ENCODE measurements at places on chromosomes 16 and 17.
A peak's percentile ranks its signal among the peaks of the same experiment; 100 is the strongest.

DNA sequence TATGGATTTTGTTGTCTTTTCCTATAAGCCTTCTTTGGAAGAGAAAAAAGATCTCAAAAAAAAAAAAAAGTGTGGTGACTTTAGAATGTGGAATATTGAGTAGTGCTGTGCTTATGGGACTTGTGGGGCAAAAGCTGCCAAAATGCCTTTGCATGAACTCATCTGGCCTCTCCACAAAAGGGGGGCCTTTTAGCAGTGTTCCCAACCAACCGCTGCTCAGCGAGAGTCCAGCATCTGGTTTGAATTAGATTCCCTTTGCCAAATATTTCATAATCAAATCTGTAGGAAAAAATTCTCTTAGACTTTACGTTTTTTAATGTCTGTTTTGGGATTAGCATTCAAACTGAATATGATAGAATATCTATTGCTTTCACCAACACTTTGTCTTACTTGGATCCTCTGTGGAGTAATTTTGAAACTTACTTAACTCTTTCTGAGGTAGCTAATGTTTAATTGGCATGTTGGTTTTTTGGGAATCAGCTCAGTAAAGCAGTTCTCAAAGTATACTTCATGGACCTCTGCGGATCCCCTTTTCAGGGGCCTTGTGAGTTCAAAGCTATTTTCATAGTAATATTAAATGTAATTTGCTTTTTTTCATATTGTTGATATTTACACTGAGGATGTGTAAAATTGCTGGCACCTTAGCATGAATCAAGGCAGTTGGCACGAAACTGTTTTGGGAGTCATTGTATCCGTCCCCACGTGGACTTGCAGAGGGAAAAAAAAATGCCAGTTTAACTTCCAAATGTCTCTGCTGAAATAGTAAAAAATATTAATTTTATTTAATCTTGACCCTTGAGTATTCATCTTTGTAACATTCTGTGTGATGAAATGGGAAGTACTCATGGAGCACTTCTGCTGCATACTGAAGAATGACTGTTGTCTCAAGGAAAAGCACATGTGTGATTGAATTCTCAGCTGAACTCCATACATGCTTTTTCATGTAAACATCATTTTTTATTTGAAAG lies 34.7 kb upstream of the VPS4A start:
- DNase-seq, result peak; percentile 98

GRCh38 chr16:782766-783403 lies 5.3 kb downstream of the RPUSD1 start:
- DNase-seq, result no peak

- DNase-seq, result no peak
Observed at GRCh38 chr16:22847100-22847499, 33.1 kb downstream of the HS3ST2 start.

DNA sequence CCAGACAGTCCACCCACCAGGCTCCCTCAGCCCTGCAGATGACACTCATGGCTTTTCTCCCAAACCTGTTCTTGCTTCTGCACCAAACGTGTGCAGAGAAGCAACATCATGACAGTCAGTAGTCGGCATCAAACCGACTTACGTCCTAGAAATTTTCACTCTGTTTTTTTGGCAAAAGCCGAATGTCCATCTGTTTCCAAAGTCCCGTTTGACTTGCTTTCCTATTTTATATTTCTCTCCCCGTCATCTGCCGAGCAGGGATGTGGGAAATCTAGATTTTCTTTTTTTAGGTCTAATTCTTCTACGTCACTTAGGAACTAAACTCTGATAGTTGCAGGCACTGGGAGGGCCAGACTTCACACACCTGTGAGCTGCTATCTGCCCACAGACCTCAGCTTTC lies 104.9 kb downstream of the RMI2 start:
- no peak for DNase-seq

DNA sequence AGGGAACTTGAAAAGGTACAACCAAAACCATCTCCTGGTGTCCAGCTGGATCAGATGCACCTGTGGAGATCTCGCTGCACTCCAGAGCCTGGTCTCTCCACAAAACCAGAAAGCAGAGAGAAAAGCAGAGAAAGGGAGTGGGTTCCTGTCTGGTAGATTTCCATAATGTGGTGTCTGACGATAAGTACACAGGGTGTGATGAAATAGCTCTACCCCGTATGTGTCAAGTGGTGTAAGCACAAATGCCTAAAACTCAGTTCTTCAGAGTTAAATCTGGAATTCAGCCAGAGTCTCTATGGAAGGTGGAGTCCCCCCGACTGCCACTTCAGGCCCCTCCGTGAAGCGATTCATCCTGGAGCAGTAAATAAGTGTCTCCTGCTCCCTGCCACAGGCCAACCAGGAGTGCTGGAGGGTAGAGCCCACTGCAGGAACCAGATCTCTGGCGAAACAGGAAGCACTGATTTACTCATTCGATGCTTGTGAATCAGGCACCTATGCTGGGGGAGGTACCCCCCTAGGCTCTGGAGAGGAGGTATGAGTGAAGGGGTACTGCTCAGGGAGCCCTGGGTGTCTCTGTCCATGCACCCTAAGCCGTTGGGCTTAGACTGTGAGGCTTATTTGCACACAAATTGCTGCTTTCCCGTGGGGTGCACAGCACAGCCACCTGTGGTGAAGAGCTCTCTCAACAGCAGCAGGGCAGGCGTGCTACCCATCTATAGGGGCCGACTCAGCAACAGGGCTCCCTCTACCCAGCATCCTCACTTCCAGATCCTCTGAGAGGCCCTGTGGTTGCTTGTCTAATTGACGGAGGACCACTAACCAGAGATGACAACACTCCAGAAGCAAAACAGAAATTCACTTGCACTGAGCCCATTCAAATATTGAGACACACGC lies 97.1 kb upstream of the MYOCD start:
- DNase-seq, result no peak

GRCh38 chr17:2542456-2542855 lies 30.8 kb upstream of the METTL16 start:
- DNase-seq, result no peak

DNA sequence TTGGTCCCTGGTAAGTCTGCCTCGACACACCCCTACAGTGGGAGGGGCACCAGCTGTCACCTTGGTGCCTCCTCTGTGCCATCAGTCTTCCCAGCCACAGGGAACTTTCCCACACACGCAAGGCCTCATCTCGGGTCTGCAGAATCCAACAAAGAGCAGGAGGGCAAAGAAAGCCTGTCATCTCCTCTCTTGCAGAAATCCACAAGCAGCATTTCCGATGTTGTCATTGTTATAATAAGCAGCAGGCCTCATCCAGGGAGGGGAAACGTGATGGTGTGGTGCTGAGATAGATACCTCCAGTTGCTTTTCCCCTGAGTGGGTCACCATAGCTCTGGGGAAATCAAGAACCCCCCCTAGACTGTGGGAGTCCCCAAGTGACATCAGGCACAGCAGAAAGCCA lies 110.4 kb downstream of the CMIP start:
- peak; percentile 39 for DNase-seq

GRCh38 chr16:57754354-57755060 lies 18.9 kb downstream of the KATNB1 start:
- DNase-seq, result no peak

DNA sequence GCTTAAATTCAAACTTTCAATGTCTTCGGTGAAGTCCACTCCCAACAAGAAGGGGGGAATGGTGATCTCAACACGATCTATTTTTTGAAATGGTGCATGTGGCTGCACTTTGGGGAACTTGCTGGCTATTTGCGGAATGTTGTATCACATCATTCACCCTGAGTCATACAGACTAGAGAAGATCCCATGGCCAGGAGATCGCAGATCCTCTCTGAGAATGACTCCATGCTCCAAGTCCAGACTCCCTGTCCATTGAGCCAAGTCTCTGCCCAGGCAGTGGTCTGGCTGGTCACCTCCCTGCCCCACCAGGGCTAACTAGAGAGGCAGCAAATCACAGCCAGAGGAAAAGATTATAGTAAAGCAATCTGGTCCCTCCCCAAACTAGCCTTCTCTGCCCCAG lies 120.6 kb downstream of the XYLT1 start:
- peak; percentile 72 for DNase-seq

DNA sequence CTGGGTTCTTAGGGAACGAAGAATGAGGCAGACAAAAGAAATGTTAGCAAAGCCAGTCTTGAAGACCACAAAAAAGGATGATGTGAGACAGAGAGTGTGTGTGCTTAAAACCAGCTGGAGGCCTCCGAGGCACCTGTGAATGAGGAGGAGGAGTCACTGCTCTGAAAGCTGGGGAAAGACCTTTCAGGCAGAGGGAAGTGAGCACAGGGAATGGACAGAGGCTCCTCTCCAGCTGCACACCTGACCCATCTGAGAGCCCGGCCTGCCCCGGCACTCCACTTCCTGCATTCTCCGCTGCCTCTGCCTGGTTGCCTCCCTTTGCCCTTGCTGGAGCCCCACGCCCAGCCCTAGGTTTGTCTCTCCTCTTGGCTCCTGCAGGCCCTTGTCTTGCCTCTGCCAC lies 55.2 kb upstream of the SREBF1 start:
- no peak for DNase-seq

DNA sequence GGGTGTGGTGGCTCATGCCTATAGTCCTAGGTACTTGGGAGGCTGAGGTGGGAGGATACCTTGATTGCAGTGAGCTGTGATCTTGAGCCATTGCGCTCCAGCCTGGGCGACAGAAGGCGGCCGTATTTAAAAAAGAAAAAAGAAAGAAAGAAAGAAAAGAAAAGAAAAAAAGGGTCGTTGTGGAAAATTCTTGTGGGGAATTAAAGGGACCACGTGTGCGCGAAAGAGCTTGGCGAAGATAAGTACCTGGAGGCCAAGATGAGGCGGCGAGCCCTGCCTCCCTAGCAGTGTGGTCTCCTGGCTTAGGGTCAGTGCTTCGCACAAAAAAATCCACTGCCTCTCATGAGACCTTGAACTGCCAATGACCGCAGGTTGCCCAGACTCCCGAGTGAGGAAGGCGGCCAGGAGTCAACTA lies 728 bp upstream of the NMT1 start:
- no peak for DNase-seq

- DNase-seq, result peak; percentile 92
Observed at GRCh38 chr17:35315283-35315682, 58.1 kb downstream of the SLFN11 start.

GRCh38 chr17:46010597-46011186 lies 11.6 kb downstream of the STH start:
- no peak for DNase-seq

DNA sequence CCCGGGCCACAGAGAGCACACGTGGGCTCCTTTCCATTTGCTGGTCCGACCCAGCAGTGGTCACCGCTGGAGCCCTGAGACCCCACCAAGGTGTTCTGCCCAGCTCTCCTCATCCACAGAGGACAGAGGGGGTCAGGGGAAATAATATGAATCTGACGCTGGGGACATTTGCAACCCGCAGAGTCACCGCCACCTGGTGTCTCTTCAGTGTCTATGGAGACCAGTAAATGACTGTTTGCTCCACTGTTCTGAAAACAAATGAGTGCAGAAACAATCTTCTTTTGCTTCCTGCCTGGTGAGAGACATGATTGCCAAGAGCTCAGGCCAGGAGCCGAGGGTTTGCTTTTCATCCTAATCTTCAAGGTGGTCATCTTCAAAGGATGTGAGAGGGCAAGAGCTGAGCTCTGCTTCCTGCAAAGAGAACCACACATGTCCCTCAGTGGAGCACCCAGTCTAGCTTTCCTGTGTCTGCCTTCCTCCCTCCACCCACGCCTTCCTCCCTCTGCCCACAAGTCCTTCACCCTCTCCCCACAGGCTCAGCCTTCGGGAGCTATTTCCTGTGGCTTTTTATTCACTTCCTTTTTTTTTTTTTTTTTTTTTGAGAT lies 14.7 kb upstream of the KLHDC4 start:
- DNase-seq, result peak; percentile 56

DNA sequence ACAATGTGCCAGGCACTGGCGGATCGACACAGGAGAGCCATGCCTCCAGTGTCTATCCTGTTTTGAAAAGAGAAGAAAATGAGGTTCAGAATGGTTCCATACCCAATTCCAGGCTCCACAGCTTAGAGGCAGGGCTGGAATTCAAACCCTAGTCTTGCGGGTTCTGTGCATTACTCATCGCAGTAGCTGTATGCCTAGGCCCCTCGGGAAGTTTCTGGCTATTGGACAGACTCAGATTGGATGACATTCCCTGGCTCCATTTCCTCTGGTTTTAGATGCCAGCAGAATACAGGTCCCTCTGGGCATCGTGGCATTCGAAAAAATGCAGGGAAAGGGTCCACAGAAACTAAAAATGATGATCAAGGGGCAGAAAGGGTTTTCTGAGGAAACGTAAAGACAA lies 184.7 kb downstream of the COPRS start:
- peak; percentile 89 for DNase-seq

DNA sequence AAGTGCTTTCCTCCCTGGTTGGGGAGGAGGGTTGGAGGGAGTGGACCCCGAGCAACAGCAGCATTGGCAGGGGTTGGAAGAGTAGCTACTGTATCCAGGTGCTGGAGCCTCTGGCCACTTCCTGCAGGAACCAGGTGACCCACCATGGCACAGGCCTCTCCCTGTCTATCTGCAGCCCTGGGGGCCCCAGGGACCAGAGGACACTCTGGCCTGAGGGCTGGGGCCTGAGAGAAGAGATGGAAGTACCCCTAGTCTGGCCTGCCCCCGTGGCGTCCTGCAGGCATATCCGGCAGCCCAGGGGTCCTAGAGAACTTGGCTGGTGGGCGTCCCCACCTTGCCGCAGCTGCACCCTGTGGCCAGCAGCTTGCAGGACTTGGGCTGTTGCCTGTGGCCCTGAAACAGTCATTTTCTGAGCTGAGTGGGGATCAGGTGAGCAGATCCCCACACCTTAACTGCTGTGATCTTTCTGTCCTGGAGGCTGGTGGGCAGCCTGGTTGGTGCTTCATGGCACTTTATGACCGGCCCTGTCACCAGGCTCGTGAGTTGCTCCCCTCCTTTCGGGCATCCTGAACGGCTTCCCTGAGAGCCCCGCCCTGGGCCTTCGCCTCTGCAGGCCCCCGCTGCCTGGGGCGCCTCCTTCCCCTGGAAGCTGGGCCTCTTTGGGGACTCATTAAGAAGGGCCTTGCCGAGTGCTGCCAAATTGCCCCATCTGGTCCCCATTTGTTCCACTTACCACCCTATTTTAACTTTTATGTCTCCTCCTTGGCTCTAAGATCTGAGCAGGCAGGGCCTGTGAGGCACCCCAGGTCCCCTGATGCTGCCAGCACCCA lies 298.6 kb downstream of the SEC14L1 start:
- DNase-seq, result no peak

- no peak for DNase-seq
Observed at GRCh38 chr17:56026915-56027314, 126.4 kb upstream of the ANKFN1 start.

DNA sequence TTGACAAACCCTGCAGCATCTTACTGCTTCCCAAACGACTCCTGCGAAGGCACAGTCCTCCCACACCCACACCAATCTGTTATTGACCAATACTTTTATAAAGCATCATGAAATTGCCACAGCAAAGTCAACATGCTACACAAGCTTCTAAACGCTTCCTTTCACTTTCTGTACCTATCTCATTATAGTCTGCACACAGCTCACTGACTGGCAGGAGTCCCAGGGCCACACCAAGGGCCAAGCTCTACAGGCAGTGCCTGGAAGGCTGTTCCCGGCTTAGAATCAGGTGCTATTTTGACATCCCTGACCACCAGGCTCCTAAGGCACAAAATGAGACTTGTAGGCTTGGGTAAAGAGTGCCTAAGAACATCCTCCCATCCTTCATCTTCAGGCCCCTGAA lies 39.5 kb downstream of the USP7 start:
- no peak for DNase-seq
